SK-MEL-5 (cell line): ENCODE measurements at places on chromosomes 6 and 20. TPM values are rescaled to one million over a fixed set of nuclear protein-coding genes. Genes with fewer than 3 reads are reported as not detected.

The MUC21 gene
- not detected in 2 replicates for total RNA-seq

The JAG1 gene
- 89.6 and 94.1 TPM in 2 replicates for total RNA-seq

The MYB gene
- 1.3 and 2.0 TPM in 2 replicates for total RNA-seq

The TBPL1 gene
- total RNA-seq, result 37.0 and 40.7 TPM in 2 replicates

The MYMX gene
- not detected in 2 replicates for total RNA-seq

The TINAG gene
- not detected in 2 replicates for total RNA-seq

The PROKR2 gene
- not detected in 2 replicates for total RNA-seq

The CST5 gene
- 0.26 TPM in 1 of 2 replicates, not detected in the other for total RNA-seq
